ENCODE measurements at places on chromosomes 1 and 21.
A peak's percentile ranks its signal among the peaks of the same experiment; 100 is the strongest.

GRCh38 chr1:227889047-227889862 is 58.5 kb downstream of the WNT9A start:
- no peak for DNase-seq

GRCh38 chr1:38175121-38175520 is 128.5 kb upstream of the POU3F1 start:
- DNase-seq, result no peak

DNA sequence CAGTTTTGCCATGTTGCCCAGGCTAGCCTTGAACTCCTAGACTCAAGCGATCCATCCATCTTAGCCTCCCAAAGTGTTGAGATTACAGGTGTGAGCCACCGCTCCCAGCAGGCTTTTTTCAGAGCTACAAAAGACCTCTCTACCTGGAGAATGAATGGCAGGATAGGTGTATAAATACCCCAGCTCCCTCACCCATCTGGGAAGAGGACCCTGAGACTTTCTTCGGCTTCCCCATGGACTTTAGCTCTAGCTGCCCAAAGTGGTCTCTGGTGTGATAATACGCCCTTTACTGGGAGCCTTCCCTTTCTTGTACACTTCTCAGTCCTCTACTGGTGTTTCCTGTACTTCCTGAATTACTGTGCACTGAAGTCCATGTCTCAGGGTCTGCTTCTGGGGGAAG is 60.6 kb downstream of the PTP4A2 start:
- no peak for DNase-seq

- no peak for DNase-seq
Observed at GRCh38 chr1:210600421-210601159, 271.9 kb downstream of the HHAT start.

GRCh38 chr1:245583081-245583480 is 428.3 kb downstream of the KIF26B start:
- DNase-seq, result no peak

DNA sequence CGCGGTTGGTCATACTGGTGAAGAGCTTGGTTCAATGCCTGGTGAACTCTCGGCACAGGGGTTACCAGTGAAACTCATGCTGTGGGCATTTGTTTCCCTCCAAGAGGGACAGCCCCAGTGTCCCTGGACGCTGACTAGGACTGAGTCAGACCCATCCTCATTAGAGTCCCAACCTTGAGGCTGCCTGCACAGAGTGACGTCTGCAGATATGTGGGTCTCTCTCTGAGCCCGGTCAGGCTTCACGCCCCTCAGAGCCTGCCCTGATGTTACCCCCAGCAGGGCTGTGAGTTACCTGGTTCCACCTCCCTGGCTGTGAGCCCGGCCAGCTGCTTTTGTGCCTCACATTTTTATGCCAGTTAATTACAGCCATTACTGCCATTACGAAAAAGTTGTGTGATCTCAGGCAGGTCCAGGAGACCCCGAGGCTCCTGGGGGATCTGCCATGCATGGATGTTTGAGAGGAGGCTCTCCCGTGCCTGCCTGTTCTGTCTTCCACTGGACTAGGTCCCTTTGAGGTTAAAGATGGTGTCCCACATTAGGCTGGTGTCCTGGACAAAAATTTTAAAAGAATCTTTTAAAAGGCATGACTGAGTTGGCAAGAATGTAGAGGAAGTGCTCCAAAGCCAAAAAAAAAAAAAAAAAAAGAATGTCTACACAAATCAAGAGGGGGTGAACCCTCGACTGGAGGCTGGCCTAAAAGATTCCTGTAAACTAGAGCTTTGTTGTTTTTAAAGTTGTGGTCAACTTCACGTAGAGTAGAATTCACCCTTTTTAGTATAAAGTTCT is 36.6 kb upstream of the PADI1 start:
- no peak for DNase-seq

GRCh38 chr1:187306710-187307415 is 478.1 kb downstream of the PLA2G4A start:
- DNase-seq, result no peak

- no peak for DNase-seq
Observed at GRCh38 chr1:58648842-58649241, 51.0 kb downstream of the MYSM1 start.

DNA sequence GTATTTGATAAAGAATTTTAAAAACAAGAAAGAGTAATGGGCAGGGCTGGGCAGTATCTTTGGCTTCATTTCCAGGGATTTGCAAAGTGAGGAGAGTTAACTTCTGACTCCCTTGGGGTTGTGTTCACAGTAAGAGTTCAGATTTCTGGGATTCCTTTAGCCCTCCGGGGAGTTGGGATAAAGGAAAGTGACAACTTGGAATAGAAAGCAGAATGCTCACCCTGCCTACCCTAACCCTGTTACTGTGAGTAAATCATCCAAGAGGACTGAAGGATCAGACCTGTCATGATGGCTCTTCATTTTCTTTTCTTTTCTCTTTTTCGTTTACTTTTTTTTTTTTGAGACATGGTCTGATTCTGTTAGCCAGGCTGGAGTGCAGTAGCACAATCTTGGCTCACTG is 76.1 kb downstream of the CACHD1 start:
- no peak for DNase-seq

DNA sequence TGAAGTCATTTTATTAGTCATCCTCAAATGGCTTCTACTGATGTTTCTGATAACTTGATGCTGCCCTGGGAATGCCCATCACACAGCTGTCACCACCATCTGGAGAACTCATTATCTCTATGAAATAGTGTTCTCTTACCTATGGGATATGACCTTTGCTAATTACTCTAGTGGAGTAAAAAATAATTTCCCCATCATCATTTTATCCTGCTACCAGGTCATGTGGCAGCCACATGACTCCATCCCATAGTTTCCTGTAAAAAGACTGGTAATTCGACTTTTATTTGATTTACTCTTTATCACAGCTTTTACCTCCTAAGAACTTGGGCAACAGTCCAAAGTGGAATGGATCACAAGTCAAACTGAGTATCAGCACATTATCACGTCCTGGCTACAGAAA is 76.1 kb upstream of the USP25 start:
- DNase-seq, result no peak

DNA sequence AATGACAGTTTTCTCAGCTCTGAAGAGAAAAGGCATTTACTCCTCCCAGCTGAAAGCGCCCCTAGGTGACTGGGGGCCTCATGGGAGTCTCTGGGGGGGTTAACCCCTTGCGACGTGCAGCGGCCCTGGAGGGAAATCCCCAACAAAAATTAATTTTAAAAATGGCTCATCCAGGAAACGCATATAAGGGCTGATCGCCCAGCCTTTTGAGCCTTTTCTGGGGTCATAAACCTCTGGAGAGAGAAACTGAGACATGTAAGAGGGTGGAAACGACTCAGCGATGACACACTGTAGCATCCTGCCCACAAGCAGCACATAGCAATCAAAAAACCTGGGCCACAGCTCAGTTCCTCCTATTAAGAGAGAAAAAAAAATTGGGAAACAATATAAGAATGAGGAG is 20.4 kb upstream of the HPDL start:
- DNase-seq, result no peak

DNA sequence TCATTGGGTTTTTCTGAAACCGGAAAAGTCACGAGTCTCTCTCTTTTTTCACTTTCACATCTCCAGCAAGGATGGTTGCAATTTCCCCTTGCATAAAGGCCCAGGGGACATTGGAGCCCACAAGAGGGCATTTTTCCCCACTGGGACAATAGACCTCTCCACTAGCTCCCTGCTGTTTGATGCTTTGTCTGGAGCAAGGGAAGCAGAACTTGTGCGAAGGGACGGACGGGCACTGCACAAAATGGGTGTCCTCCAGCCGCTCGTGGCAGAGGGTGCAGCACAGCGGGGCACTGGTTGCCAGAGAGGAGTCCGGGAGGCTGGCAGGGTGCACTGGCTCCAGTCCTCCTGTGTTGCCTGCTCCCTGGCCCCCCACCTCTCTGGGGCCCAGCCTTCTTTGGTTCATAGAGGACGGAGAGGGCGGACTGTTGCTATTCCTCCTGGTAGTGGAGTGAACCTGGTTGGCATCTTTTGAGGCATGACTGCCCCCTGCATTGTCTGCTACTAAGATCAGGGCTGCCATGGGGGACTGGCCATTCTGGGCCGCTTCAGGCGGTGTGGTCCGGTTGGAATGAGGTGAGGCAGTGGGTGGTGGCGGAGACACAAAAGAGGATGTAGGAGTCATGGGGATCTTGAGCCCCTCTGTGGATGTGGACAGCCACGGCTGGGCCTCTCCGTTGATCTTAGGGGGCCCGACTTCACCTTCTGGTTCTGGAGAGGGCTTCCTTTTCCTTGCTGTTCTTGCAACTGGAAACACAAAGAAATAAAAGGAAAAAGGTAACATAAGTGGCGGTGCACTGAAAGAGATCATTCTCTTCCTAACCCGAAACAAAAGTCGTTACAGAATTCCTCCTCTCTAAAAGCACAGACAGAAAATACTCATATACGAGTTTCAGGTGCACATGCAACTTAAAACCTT is 2.6 kb downstream of the IRF2BP2 start:
- DNase-seq, result peak; percentile 81

- DNase-seq, result no peak
Observed at GRCh38 chr1:29342351-29342750, 106.0 kb downstream of the PTPRU start.

DNA sequence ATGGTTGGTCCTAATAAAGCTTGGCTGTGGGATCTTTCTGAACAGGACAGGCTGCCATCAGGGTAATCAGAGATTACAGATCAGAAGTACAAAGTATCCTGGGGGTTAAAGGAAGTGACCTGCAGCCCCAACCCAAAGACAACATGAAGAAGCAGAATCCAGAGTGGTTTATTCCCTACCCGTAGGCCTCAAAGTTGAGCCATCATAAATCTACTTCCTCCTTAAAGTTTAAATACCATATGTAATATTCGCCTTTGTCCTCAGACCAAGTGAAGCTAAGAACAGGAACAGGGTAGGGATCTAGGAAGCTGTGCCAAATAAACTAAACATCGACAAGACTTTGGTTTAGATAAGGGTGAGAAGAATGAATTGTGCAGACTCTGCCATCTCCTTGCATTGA is 15.9 kb upstream of the DHX9 start:
- DNase-seq, result no peak

GRCh38 chr1:242613266-242613815 is 88.8 kb upstream of the PLD5 start:
- no peak for DNase-seq

DNA sequence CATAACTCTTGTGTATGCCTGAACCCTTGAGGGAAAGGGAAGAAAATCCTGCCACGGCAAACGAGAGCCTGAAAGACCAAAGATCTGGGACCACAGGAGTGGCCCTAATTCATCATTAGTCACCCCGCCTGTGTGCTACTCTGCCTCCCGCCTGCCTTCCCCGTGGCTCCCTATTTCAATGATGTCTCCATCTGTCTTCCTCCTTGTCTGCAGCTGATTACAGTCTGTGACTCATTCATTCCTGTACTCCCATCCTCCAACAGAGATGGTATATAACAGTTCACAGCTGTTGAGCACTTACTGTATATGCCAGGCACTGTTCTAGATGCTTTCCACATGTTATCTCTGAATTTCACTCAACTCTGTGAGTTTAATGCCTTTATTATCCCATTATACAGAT is 96.6 kb downstream of the SEC16B start:
- DNase-seq, result no peak

GRCh38 chr1:61636814-61637213 is 88.1 kb downstream of the TM2D1 start:
- no peak for DNase-seq

DNA sequence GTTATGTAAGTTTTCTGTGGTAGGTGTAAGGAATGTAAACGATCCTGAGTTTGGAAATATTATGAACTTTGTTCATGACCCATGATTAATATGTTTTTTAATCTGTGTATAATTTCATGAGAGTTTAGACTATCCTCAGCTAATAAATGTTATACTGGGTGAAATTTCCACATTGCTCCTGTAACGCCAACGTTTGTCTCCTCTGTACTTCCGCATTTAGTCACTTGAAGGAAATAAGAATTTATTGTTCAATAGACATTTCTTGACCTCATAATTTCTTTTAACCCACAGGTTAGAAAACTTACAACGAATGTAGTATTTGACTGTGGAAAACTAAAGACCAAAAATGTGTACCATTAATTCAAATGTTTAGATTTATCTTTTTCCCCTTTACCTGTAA is 876 bp downstream of the KCNJ15 start:
- no peak for DNase-seq

DNA sequence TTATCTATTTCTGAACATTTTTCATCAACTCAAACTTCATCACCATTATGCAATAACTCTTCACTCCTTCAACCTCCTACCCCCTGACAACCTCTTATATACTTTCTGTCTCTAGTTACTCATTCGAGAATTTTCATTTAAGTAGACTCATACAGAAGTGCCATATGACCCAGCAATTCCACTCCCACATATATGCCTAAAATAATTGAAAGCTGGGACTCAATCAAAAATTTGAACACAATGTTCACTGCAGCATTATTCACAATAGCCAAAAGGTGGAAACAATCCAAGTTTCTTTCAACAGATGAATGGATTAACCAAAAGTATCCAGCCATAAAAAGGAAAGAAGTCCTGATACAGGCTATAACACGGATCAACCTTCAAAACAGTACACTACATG is 24.1 kb downstream of the COL11A1 start:
- DNase-seq, result no peak

DNA sequence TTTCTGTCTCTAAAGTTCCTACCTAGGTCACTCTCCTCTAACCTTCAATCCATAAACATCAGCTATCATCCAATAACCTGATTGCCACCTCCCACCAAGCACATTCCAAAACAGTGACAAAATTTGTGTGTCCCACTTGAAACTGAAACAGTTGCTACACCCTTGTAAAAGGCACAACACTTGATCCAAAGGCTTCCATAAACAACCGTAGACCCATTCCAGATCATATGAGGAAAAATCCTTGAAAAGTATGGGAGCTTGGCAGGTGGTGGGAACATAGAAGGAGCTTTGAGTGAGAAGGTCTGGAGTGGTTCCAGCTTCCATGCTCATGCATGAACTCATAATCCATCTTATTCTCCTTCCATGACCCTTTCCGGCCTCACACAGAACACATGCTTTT is 82.0 kb upstream of the ATP1A1 start:
- no peak for DNase-seq

GRCh38 chr1:67469431-67469830 is 39.2 kb upstream of the SERBP1 start:
- DNase-seq, result no peak

GRCh38 chr1:157580179-157580827 is 17.6 kb downstream of the FCRL4 start:
- peak; percentile 10 for DNase-seq

DNA sequence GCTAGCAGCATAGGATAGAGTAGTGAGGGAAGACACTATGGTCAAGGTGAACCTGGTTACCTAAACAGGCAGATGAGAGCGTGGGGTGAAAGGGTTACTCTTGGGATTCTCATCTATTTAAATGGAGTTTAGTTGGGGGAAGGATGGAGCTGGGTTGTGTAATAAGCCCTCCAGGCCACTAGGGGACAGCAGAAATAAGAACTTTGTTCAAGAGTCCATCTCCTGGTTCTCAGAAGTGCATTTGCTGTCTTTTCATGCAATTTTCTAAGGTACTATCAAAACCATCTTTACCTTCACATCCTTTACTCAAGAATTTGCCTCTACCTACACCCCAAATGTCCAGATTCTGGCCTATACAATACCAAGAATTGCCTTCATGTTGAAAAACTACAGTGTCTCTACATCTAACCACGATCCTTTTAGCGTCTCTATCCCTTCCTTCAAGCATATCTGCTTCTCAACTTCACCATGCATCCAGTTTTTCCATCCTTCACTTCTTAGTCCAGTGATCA is 28.0 kb downstream of the SLAMF1 start:
- DNase-seq, result no peak

All from NCI-H2107 (cell line).